ENCODE measurements at places on chromosomes 6 and 20. TPM values are rescaled to one million over a fixed set of nuclear protein-coding genes. Genes with fewer than 3 reads are reported as not detected.

Gene C6orf141
- total RNA-seq: 3.9 TPM

Gene MPIG6B
- total RNA-seq: not detected

DNA sequence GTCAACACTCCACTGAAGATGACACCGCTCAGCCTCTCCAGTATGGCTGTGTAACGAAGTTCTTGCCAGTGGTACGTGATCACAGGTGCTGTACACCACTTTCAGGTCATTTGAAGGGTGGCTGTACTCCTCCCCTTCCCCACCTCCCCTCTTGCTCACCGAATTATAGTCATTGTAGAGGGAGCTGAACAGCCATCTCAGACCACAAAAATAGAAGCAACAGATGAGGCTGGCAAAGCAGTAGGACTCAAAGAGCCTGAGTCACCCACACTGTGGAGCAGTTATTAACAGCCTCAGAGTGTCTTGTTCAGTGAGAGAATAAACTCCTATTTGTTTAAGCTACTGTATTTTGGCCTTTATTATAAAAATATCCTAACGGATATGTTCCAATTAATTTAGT lies 192.5 kb upstream of the MCHR2 start:
- no peak for DNase-seq
- no peak overlapping the region for H3K4me3 ChIP-seq
- no peaks in the 10 kb centered on the region for H3K27me3 ChIP-seq
- H3K27ac ChIP-seq: no peak overlapping the region

GRCh38 chr6:71388856-71389527 lies 100.4 kb downstream of the OGFRL1 start:
- H3K4me1 ChIP-seq: no peaks in the 10 kb centered on the region
- DNase-seq: no peak
- no peak overlapping the region for H3K4me3 ChIP-seq
- no peak overlapping the region for H3K27ac ChIP-seq
- no peaks in the 10 kb centered on the region for H3K27me3 ChIP-seq

GRCh38 chr6:83853178-83854000 lies at the start of gene RIPPLY2:
RIPPLY2 (plus strand) TSS chr6:83853360; CDS start chr6:83853417, 57 bp downstream.
- H3K4me3 ChIP-seq: peak within 1 kb of the TSS; percentile 40
- peak within 1 kb of the TSS; percentile 11 for H3K27ac ChIP-seq
- H3K36me3 ChIP-seq: no peaks in the 10 kb centered on the region
- peaks cover 37% of the 10 kb centered on the region for H3K27me3 ChIP-seq
- no peak for DNase-seq
- H3K4me1 ChIP-seq: no peaks in the 10 kb centered on the region

GRCh38 chr20:63449025-63449424 lies 23.4 kb downstream of the KCNQ2 start:
- peaks cover 79% of the 10 kb centered on the region for H3K27me3 ChIP-seq
- no peak for DNase-seq
- H3K36me3 ChIP-seq: no peaks in the 10 kb centered on the region
- no peak overlapping the region for H3K27ac ChIP-seq

- H3K27me3 ChIP-seq: no peaks in the 10 kb centered on the region
- peak within 1 kb of the TSS; percentile 85 for H3K4me3 ChIP-seq
- no peaks in the 10 kb centered on the region for H3K4me1 ChIP-seq
- H3K36me3 ChIP-seq: peaks cover 27% of the 10 kb centered on the region
- peak; percentile 80 for DNase-seq
- peak within 1 kb of the TSS; percentile 6 for H3K27ac ChIP-seq
Observed at GRCh38 chr20:31514154-31515071, at the start of gene HM13. HM13 (plus strand) TSS chr20:31514442; CDS start chr20:31514552, 110 bp downstream.
